ENCODE measurements at places on chromosomes 5 and 9. TPM values are rescaled to one million over a fixed set of nuclear protein-coding genes. Genes with fewer than 3 reads are reported as not detected.

The SIL1 gene
- 93.1 TPM for total RNA-seq

The FGF1 gene
- 3.3 TPM for total RNA-seq

The CHMP5 gene
- total RNA-seq = 149 TPM

The PTPA gene
- 75.7 TPM for total RNA-seq

The MEF2C gene
- total RNA-seq = 10.1 TPM

The FYB1 gene
- total RNA-seq = not detected

The GZMA gene
- not detected for total RNA-seq

The PDLIM4 gene
- 95.6 TPM for total RNA-seq

The FAM163B gene
- 0.30 TPM for total RNA-seq

The ABCA2 gene
- 46.0 TPM for total RNA-seq

The BARX1 gene
- total RNA-seq = not detected

The IFNA13 gene
- total RNA-seq = not detected

The ATP10B gene
- not detected for total RNA-seq

The TAL2 gene
- total RNA-seq = not detected

The ANXA2R gene
- 1.2 TPM for total RNA-seq

The PRLR gene
- 0.89 TPM for total RNA-seq

The OBP2A gene
- total RNA-seq = not detected

The GABRA6 gene
- total RNA-seq = not detected

The CD180 gene
- not detected for total RNA-seq

The EDIL3 gene
- total RNA-seq = 182 TPM

The CCDC183 gene
- total RNA-seq = 0.32 TPM

The CFAP157 gene
- total RNA-seq = not detected

The NAIF1 gene
- total RNA-seq = 11.6 TPM

The FANCC gene
- 5.6 TPM for total RNA-seq

The REEP2 gene
- 18.2 TPM for total RNA-seq

The FOXI1 gene
- total RNA-seq = not detected

The GRXCR2 gene
- total RNA-seq = not detected

The BRINP1 gene
- not detected for total RNA-seq
